ENCODE measurements at places on chromosomes 2 and 18.

DNA sequence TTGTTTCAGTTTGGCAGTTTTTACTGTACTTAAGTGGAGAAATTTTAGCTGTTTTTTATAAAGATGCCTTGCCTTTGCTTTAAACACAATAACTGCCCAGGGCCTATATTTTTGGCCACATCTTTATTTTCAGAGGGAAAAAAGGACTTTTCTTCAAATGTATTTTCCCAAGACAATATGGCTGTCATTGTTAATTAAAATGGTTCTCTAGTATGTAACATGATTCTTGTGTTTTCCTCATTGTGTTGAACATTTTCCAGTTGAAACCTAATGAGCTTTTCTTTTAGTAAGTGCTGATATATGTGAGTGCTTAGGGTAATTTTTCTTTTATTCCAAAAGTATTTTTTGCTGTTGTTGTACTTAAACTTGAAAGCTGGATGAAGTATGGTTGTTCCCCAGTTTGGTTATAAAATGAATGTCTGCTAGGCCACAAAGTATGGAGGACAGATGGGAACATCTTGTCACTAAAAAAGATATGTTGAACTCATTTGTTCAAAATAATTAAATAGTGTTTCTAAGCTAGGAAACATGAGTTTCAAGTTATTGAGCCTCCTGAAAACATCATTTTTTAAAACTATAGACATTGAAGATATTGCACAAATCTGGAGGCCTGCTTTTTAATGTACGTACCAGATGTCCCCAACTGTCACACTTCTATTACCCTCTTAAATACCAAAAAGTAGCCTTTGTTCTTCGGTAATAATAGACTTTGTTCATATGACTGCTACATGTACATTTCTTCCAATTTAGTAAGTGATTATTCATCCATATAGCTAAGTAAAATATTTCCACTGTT is 147.5 kb upstream of the DAPL1 start:
- DNase-seq: no peak

DNA sequence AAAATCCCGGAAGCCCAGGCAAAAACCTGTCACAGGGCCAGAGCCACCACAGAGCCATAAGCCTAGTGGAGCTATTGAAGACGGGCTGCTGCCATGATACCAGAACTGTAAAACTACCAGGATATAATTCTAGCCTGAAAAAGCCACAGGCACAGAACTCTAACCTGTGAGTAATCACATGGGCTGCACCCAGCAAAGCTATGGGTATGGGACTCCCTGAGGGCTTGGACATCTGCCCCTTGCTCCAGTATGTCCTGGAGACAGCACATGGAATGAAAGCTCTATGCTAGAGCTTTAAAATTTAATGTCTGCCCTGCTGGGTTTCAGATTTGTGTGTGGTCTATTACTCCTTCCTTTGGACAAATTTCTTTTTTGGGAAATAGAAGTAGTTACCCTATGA is 2183.6 kb upstream of the CELF4 start:
- DNase-seq: no peak

DNA sequence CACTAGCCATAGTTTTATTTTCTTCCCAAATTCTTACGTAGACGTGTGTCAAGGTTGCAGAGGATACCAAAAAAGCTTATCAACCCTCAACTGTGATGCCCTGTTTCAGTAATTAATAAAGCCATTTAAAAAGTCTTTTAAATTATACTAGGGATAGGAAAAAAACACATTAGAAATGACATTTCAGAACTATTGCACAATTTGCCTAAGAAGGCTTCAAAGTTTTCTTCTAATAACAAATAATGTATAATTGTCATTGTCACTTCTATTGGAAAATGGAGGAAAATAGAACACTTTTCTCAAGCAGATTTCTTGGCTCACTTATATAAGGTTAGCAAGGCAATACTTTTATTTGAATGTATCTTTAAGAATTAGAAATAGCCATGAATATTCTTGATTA is 253.8 kb downstream of the ARHGAP15 start:
- DNase-seq: no peak

DNA sequence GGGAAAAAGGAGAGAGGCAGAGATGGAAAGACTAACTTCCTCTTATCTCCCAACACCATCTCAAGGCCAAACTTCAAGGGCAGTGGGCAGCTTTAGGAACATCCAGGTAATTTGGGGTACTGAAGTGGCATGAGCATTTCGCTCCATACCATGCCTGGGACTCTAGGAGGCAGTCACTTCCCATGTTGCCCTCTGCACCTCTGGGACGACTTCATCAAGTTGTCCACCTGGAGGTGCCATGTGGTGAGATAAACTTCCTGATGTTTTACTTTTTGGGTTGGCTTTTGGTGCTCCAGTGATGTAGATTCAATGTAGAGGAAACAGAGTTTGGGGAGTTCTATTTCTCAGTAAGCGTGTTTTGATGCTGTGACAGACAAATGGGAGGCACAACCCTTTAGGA is 56.3 kb upstream of the UPP2 start:
- no peak for DNase-seq

DNA sequence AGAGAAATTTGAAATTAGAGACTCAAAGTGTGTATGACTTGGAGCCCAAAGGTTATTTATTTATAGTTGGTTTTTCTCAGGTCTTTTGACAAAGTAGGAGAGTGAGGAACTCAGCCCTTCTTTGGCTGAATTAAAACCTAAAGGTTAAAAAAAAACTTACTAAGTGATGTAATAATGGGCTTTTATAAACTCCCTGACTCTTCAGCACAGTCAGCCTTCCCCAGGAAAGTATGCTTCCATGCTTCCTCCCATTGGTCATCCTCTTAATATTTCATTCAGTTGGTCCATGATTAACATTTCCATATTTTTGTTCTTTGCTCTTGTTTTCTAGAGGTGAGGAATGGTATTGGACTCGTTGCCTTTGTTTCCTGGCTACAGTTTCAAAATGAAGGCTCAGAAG is 7.2 kb downstream of the ARPC2 start:
- no peak for DNase-seq

DNA sequence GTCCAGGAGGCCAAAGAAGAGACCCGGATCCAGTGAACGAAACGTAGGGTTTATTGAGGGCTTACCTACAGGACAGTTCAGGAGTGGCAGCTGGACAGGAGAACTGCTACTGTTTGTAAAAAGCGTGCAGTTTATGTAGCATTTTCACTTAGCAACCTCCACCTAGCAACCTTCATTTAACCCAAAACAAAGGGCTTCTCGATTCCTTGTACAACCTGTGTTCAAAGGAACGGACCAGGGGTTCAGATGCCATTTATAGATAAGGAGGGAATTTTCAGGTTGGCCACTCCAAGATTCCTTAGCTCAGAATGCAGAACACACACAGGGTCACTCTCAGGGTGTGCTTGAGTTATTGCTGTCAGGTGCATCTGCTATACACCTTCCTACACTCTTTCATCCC is 65.1 kb upstream of the YWHAQ start:
- no peak for DNase-seq

- no peak for DNase-seq
Observed at GRCh38 chr18:66647671-66648070, 43.8 kb upstream of the CDH19 start.

- DNase-seq: no peak
Observed at GRCh38 chr2:158667586-158667985, 127.5 kb upstream of the DAPL1 start.

GRCh38 chr2:155842103-155842502 is 490.4 kb downstream of the NR4A2 start:
- DNase-seq: no peak

- no peak for DNase-seq
Observed at GRCh38 chr2:157172239-157172638, 85.3 kb upstream of the GALNT5 start.

GRCh38 chr2:133418021-133418420 is 150.2 kb downstream of the NCKAP5 start:
- DNase-seq: no peak

DNA sequence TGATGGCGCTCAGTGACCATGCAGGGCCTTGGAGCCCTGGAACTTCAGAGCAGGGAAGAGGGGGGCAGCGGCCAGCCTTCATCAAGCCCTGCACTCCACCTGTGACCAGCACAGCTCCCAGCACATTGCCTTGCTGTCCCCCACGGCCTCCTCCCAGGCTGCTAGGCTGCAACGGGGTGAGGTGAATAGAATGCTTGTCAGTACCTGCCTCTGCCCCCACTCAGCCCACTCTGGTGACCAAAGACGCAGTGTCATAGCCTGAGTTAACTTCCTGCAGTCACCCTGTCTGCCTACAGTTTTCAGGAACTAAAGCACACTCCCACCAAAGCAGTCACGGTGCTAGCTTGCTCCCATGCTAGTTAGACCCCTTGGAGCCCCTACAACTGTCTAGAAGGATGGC is 72.1 kb downstream of the STPG4 start:
- no peak for DNase-seq
